Muscle of leg (tissue), 16 donors: ENCODE measurements at places on chromosomes 4 and X. TPM values are rescaled to one million over a fixed set of nuclear protein-coding genes. Genes with fewer than 3 reads are reported as not detected.

Gene ELF2
- total RNA-seq, result 58.8 TPM

Gene SLC7A11
- 0.93 TPM for total RNA-seq

DNA sequence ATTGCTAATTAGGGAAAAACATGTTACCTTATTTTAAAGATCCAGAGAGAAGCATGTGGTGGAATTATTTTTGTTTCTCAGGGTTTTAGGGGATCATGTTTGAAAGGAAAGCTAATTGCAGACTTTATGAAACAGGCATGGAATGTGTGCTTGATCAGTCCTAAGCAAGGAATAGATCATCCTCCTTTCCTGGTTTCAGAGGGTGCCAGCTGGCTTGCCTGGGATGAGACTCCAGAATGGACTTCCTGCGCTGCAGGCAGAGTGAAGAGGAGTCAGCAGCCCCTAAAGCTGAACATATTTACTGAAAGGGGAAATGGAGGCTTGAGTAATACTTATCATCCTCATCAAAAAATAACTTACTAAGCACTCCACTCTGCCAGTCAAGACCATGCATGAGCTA, 13.3 kb downstream of the FGF5 start:
- DNase-seq, result no peak

- no peak for DNase-seq
Observed at GRCh38 chrX:63283348-63283747, 67.8 kb downstream of the SPIN4 start.

DNA sequence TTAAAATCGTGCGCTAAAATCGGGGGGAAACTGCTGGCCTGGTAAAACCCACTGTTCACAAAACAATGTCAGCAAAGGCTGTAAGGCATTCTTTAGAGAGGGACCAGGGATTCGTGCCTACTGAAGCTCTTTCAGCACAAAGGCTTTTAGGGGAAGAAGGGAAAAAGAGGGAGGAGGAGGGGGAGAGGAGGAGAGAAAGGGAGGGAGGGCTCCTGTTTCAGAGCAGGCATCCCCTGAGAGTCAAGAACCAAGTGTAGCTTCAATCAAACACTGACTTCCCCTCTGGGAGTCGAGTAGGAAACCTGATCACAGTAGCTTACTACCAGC, 9.5 kb downstream of the BCOR start:
- no peak for DNase-seq
